ENCODE measurements at places on chromosomes 13 and 19.

GRCh38 chr19:20077791-20078463 is at the start of gene ZNF90:
Gene ZNF90, plus strand, starts transcription at chr19:20078000. Its CDS starts 133 bp downstream, at chr19:20078133.
- H3K27me3 ChIP-seq: no peaks in the 10 kb centered on the region
- DNase-seq: peak; percentile 90
- H3K4me1 ChIP-seq: peaks cover 15% of the 10 kb centered on the region

- no peak for DNase-seq
- H3K27ac ChIP-seq: no peak overlapping the region
- H3K27me3 ChIP-seq: peaks cover 38% of the 10 kb centered on the region
- no peaks in the 10 kb centered on the region for H3K36me3 ChIP-seq
- no peaks in the 10 kb centered on the region for H3K4me1 ChIP-seq
- no peak overlapping the region for H3K4me3 ChIP-seq
These were observed 19.8 kb downstream of the COL4A1 start for GRCh38 chr13:110286833-110287819.

- peaks cover 14% of the 10 kb centered on the region for H3K36me3 ChIP-seq
- H3K27ac ChIP-seq: no peak overlapping the region
- H3K27me3 ChIP-seq: no peaks in the 10 kb centered on the region
- no peak for DNase-seq
- no peak overlapping the region for H3K4me3 ChIP-seq
These were observed 21.3 kb downstream of the B3GLCT start for GRCh38 chr13:31221057-31221456.

DNA sequence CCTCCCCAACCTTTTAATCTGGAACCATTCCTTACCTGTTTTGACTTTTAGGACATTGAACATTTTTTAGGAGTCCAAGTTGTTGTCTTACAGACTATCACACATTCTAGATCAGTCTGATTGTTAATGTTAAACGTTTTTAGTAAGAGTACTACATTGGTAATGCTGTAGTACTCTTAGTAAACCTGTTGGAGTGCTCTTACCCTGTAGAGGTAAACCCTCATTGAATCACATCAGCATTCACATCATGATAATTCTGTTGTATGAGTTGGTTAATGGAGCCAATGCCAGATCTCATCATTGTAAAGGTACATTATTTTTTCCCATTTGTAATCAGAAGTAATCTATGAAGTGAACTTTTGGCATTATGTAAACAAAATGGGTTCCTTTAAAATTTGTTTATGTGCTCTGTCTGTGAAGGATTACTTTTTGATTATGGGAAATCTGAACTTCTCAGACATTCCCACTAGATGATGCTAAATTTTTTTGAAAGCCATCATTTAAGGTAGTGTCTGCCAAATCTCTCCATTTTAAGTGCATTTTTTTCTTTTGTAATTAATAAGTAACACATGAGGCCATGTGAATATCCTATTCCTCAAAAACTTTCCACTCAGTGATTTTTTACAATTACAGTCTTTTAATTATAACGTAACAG is 55.2 kb downstream of the VWA8 start:
- no peak for DNase-seq
- H3K4me3 ChIP-seq: no peak overlapping the region
- peaks cover 27% of the 10 kb centered on the region for H3K36me3 ChIP-seq
- H3K27me3 ChIP-seq: no peaks in the 10 kb centered on the region

- H3K27me3 ChIP-seq: peaks cover 43% of the 10 kb centered on the region
- no peak overlapping the region for H3K4me3 ChIP-seq
- no peak overlapping the region for H3K27ac ChIP-seq
- no peaks in the 10 kb centered on the region for H3K4me1 ChIP-seq
- no peaks in the 10 kb centered on the region for H3K36me3 ChIP-seq
These were observed 11.8 kb downstream of the PTPRH start for GRCh38 chr19:55197528-55197927.

- peak overlapping the region; percentile 99 for H3K4me3 ChIP-seq
- no peaks in the 10 kb centered on the region for H3K27me3 ChIP-seq
- peaks cover 28% of the 10 kb centered on the region for H3K36me3 ChIP-seq
- peak overlapping the region; percentile 100 for H3K27ac ChIP-seq
- H3K4me1 ChIP-seq: peaks cover 29% of the 10 kb centered on the region
These were observed 754 bp downstream of the RNF6 start for GRCh38 chr13:26221399-26221720.

DNA sequence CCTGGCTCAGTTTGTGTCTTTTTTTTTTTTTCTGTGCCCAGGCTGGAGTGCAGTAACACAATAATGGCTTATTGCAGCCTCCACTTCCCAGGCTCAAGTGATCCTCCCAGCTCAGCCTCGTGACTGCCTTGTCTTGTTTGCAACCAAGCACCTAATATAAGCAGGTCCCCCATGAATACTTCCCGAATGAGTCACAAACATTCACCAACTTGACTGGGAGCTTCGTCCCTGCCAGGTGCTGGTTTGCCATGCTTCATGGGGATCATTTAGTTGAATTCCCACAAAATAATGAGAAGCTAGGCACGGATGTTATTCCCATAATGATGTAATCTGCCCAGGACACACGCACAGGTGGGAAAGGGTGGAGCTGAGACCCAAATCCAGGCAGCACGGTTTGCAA is 176.5 kb downstream of the CACNA1A start:
- DNase-seq: no peak
- peaks cover 21% of the 10 kb centered on the region for H3K27me3 ChIP-seq

- no peaks in the 10 kb centered on the region for H3K4me1 ChIP-seq
- H3K4me3 ChIP-seq: no peak overlapping the region
- no peaks in the 10 kb centered on the region for H3K36me3 ChIP-seq
- no peak overlapping the region for H3K27ac ChIP-seq
These were observed 1750.7 kb upstream of the PCDH20 start for GRCh38 chr13:63166345-63166744.

GRCh38 chr13:113297370-113298042 is 467 bp downstream of the LAMP1 start:
- H3K27ac ChIP-seq: peak overlapping the region; percentile 94
- DNase-seq: peak; percentile 55
- peak overlapping the region; percentile 96 for H3K4me3 ChIP-seq
- peaks cover 27% of the 10 kb centered on the region for H3K4me1 ChIP-seq

GRCh38 chr13:33318744-33319143 is 33.2 kb upstream of the STARD13 start:
- H3K4me3 ChIP-seq: no peak overlapping the region
- DNase-seq: no peak
- H3K27ac ChIP-seq: no peak overlapping the region
- H3K4me1 ChIP-seq: no peaks in the 10 kb centered on the region

DNA sequence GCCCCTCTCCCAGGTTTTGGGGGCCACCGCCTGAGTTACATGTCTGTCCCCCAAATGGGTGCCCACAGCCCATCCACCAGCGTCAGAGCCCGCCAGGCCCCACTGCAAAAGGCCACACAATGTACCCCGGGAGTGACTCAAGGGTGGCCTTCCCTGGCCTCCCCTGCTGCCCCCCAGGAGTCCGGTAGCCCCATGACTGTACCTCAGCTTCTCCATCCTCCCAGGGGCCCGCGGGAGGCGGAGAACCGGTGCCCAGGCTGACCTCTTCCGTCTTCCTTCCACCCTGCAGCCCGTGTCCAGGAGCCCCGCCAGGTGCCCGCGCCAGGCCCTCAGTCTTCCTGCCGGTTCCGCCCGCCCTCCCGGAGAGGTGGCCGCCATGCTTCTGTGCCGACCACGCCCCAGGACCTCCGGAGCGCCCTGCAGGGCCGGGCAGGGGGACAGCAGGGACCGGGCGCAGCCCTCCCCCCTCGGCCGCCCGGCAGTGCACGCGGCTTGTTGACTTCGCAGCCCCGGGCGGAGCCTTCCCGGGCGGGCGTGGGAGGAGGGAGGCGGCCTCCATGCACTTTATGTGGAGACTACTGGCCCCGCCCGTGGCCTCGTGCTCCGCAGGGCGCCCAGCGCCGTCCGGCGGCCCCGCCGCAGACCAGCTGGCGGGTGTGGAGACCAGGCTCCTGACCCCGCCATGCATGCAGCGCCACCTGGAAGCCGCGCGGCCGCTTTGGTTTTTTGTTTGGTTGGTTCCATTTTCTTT is 10.3 kb downstream of the CBARP start:
- DNase-seq: no peak
- H3K36me3 ChIP-seq: peaks cover 2% of the 10 kb centered on the region
- H3K27ac ChIP-seq: no peak overlapping the region
- no peaks in the 10 kb centered on the region for H3K27me3 ChIP-seq
- H3K4me1 ChIP-seq: no peaks in the 10 kb centered on the region

All from activated naive CD8-positive, alpha-beta T cell treated with anti-CD3 and anti-CD28 coated beads for 36 hours (primary cell).